ENCODE measurements at places on chromosomes 7 and 10.
A peak's percentile ranks its signal among the peaks of the same experiment; 100 is the strongest.

GRCh38 chr10:13046851-13047528 is 45.5 kb upstream of the CCDC3 start:
- DNase-seq, result no peak

DNA sequence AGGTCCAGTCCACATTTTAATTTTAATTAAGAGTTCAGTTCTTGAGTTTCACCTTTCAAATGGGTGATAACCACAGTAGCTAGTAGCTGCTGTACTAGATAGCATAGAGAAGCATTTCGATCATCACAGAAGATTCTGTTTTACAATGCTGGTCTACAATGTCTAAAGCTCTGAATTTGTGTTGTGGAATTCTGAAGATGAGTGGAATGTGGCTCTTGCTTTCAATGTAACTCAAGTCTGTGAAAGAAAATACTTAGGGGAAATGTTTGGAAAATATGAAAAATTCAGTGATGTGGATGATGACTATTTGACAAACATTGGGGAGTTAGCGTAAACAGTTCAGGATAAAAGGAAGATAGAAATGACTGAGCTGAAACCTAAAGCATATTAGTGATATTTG is 139.4 kb downstream of the GNAT3 start:
- peak; percentile 62 for DNase-seq

- DNase-seq, result no peak
These were observed 19.6 kb upstream of the SEPTIN7 start for GRCh38 chr7:35781200-35781701.

GRCh38 chr10:78471326-78471722 is 437.7 kb downstream of the RPS24 start:
- no peak for DNase-seq

GRCh38 chr10:131788386-131788785 is 112.4 kb upstream of the PPP2R2D start:
- DNase-seq, result no peak

DNA sequence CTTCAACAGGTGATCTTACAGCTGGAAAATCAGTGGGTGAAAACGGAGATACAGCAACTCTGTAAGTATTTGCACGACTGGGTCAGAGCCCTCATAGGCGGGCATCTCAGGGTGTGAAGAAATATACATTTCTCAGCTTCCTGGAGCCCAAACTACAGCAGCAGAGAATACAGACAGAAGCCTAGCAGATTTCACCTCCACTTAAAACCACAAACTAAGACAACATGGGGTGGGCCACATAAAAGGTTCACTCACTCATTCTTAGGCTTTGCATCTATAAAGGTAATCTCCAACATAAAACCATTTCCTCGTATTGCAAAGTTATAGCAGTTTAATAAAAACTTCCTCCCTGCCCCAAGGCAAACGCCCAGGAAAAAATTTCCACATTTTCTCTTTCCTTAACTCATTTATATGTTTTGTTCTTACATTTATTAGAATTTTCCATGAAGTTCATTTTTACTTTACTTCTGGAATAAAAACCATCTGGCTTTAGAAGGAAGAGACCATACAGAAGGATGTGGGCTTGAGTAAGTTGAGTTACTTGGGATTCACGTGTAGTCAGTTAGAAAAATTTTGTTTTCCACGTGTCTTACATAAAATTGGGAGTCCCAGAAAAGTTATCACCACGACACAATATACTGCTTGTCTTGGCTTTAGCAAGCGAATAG is 327.1 kb downstream of the FRMD4A start:
- no peak for DNase-seq

DNA sequence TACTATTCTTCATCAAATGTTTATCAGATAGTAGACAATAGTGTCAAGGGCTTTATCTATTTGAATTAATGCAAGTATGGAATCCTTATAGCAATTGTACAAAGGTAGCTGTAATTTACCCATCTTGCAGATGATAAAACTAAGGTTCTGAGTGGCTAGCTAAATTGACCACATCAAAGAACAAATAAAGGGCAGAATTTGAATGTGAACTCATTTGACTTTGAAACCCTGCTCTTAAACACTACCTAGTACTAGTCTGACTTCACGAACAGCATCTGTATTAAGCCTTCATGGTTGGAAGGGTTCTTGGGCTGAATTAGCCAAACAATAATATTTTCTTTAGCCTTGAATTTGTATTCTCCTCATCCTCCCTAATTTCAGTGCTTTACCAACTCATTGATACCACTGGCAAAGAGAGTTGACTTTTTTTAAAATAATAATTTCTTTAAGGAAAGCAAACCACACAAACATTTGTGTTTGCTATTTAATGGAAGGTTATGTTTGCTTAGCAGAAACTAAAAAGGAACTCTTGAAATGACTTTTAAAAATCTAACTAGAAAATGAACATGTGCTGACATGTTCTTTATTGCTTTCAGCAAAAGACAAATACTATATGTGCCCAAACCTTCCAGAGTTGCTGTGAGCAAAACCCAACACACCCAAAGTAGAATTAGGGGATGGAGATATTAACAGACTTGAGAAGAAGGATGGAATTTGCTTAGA is 322.6 kb downstream of the RNLS start:
- DNase-seq, result no peak

- no peak for DNase-seq
These were observed 21.8 kb downstream of the BBIP1 start for GRCh38 chr10:110897184-110897583.

- DNase-seq, result no peak
These were observed 52.1 kb downstream of the INPP5A start for GRCh38 chr10:132589681-132590080.

DNA sequence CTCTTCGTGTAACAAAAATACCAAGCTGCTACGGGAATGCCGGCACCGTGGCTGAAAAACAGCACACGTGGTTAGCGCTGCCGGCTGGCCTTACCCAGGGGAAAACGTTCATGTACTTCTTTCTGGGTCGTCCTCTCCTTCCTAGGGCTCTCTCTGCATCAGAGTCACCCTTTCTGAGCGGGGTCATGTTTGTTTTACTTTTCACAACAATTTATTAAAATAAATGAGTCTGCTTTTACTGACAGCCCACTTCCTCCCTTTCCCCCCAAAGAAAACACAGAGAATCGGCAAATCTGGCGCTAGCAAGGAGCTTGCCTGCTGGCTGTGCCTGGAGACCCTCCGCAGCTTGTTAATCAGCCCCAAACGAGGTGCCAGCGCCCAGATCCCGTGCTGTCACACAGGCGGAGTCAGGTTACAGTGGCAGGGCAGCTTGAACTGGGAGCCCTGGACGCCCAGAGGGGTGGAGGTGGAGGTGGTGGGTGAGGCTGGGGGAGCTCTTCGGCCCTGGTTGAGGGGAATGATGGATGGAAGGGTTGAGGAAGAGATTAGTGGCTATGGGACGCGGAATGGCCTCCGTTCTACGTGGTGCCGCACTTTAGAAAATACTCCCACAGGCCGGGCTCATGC is 162.2 kb upstream of the TNS3 start:
- DNase-seq, result no peak

DNA sequence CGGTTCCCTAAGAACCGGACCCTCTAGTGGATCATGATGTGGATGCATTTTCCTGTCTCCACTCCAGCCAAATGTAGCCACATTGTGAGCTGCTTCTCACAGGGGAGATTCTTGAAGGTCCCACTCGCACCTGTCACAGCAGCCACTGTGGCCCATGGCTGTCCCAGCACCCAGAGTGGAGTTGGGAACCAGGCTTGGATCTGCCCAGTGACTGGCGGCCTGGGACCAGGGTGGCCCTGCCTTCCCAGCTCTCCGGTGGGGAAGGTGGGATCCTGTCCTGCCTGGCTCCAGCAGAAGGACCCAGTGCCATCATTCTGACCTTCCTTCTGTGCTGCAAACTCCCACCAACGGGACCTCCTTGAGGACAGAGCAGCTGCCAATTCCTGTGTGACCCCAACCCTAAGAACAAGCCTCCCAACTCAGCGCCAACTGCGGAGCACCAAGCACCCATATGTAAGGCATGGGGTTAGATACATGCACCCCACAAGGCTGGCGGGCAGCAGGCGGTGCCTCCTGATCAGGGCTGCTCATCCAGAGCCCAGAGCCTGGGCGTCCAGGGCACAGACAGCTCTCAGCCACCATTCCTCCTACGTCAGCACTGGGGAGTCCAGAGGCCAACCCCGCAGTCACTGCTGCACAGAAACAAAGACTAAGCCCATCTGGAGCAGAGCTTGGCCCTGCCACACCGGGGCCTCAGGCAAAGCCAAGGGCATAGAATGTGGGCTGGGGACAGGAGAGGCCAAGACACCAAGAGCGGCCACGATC is 28.8 kb downstream of the EBF3 start:
- DNase-seq, result no peak

DNA sequence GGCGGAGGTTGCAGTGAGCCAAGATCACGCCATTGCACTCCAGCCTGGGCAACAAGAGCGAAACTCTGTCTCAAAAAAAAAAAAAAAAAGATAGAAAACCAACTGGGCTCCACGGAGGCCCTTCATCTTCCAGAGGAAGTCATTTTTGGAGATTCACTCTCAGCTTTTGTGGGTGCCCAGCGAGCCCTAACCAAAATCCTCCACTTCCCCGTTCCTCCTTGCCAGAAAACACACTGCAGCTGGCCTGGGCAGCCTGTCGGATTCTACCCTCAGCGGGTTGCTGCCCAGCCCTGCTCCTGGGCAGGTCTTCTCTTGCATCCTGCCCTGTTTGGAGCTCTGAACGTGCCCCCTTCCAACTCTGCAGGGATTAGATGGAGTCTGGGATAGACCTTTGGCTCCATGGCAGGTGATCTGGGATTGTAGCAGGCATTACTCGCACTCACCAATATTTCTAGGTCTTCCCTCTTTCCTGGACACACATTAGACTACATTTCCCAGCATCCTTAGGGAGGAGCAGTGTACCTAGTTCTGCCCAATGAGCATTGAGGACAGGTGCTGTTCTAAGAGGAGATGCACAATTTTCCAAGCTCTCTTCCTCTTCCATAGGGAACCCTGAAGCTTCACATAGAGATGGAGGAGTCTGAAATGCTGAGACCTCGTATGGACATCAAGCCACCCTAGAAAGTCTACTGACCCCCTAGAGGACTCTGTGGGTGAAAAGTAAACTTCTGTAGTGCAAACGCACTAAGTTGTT is 4.6 kb downstream of the GRID2IP start:
- DNase-seq, result no peak

DNA sequence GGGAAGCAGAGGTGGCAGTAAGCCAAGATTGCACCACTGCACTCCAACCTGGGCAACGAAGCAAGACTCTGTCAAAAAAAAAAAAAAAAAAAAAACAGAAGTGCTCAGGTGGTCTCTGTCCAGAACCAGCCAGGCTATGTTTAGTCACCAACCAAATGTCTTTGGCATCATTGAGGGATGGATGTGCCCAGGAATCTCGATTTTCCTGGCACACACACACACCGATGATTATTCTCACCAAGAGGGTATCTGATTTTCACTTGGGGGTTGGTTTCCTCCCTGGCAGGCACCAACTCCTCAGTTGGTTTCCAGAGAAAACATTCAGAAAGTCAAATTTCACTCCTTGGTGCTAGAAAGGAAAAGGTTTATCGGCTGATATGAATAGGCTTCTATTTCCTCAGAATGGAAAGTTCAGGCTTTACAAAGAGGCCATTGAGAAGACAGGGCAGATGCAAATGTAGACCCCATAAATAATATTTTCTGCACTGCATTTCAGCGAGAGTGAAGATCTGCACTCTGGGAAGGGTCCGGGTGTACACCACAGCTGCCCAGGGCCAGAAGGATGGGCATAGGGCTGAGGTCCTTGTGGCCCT is 154.8 kb downstream of the TNS3 start:
- no peak for DNase-seq

- DNase-seq, result no peak
These were observed 635.7 kb downstream of the PHTF2 start for GRCh38 chr7:78434281-78434680.

DNA sequence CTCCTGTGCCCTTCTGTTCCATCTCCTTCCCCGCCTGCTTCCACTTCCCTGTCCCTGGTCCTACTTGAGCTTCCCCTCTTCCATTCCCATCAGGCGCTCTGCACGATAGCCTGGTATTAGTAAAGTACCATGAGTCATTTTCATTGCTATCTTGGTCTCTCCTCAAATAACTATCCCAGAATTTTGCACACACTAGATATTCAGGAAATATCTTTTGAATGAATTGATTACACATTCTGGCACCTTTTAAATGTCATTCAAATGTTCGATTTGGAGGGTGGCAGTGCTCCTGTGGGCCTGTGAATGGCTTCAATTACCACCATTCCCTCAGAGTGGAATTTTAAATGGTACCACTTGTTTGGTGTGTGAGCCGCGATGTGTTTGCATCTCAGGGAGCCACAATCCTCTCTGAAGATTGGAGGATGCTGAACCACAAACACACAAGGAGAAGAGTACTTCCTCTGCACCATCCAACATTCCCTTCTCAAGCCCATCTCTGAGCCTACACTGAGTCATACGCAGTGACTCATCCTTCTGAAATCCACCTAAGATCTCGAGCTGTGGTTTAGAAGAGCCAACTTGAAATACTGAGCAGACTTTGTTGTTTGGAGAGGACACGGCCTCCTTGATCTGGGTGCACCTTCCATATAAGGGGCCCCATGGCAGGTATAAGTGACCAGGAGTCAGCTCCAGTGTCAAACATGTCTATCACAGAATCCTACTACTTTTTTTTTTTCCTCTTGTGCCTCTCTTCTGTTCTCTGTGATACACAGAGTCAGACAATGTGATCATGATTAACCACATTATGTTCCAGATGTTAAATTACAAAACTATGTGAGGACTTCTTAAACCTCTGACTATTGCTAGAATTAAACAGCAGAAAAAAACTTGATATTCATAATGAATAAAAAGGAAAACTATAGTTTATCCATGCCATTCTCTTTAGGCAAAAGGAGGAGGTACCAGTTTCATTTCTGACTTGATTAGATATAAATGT is 81.9 kb downstream of the BMPER start:
- DNase-seq, result peak; percentile 96

GRCh38 chr7:30683816-30684215 is 1.6 kb upstream of the CRHR2 start:
- no peak for DNase-seq

GRCh38 chr7:19117091-19117869 is at the start of gene TWIST1:
TWIST1 (minus strand) TSS chr7:19117636; CDS start chr7:19117321, 315 bp downstream.
- no peak for DNase-seq

- DNase-seq, result no peak
These were observed 15.9 kb upstream of the ADCK2 start for GRCh38 chr7:140656548-140657515.

DNA sequence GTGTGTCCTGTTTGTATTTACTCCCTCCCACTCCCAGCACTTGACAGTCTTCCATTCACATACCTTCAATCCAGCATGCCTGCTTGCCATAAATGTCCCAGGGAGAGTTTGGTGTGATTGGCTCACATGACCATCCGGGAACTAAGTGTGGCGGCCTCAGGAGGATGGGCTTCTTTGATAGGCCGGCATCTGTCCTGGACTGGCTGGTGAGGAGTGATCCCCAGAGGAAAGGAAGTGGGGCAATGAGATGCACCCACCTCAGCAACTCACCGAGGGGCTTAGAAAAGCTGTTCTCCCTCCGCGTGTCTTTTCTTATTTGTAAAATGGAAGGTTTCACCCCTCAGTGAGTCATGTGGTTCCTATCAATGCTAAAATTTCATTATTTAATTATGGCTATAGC is 14.9 kb upstream of the EBF3 start:
- DNase-seq, result no peak
